Pulmonary artery endothelial cell (primary cell): ENCODE measurements at places on chromosomes 7 and 10.

DNA sequence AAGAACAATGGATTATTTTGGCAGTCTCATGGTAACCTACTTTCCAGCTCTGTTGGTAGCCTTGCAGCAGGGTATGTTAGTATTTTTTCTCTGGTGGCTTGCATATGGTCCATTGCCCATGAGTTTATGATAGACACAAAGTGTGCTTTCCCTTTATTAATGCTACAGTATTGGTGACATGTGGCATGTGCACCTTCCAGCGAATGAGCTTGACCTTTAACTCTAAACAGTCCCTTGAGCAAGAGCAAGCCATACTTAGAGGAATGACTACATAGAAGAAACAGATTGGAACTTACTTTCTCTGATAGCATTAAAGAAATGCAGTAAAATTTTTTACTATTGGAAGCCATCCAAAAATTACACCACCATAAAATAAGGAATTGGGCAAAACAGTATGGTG, 73.9 kb downstream of the VTI1A start:
- no peak for DNase-seq

DNA sequence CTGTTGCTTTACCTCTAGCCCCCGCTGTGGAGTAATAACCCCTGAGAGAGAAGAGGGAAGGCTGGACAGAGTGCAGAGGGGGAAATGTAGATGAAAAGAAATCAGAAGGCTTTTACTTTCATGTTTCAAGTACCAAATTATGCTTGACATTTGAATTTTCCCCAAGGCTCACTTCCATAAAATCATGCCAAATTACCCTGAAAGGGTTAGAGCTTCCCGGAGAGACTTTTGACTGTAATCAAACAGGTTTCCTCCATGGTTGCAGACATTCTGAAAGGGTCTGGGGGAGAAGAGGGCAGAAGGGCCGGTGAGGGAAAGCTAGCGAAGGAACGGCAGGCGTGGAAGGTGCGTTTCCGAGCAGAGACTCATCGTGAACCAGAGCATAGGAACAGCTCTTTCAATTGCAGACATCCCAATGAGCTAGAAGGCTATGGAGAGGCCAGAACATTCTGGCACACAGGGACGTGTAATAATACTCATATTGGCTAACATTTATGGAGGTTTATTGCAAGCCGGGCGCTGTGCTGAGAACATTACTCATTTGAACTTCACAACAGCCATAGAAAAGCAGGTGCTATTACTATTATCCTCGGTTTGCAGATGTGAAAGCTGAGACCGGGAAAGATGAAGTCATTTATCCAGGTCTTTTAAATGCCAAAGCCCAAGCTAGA, 620.8 kb upstream of the AUTS2 start:
- no peak for DNase-seq

DNA sequence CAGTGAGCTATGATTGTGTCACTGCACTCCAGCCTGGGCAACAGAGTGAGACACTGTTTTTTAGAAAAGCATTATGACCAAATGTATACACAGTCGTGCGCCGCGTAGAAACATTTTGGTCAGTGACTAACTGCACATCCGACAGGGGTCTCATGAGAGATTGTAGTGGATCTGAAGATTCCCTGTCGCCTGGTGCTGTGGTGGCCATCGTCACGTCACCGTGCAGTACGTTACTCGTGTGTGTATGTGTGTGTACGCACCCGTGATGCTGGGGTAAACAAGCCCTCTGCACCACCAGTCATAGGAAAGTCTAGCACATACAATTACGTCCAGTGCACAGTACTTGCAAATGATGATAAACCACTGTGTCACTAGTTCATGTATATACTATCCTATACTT, 109.4 kb downstream of the ELFN1 start:
- no peak for DNase-seq

- no peak for DNase-seq
These were observed 9.7 kb downstream of the STAMBPL1 start for GRCh38 chr10:88889559-88890337.

DNA sequence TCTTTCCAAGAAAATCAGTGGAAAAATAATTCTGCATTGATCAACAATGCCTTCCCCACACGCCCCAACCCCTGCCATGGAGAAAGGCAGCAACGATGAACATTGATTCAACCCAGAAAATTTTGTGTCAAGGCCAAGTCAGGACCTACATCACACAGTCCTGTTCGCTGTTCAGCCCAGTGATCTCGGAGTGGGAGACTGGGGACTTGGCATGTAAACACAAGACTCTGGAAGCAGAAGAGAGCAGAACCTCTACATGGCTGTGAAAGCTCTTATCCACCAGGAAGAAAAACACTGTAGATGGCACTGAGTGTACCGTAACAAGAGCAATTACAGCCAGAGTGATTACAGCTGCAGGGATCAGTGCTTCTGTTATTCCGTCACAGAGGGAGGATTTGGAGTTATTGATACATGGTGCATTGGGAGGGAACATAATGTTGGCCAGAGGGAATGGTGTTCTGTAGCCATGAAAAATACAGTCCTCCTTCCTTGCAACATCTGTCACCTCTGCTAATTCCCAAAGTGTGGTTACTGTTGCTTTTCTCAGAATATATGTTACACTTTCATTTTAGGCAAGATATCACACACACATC, 136.6 kb downstream of the IQUB start:
- no peak for DNase-seq

DNA sequence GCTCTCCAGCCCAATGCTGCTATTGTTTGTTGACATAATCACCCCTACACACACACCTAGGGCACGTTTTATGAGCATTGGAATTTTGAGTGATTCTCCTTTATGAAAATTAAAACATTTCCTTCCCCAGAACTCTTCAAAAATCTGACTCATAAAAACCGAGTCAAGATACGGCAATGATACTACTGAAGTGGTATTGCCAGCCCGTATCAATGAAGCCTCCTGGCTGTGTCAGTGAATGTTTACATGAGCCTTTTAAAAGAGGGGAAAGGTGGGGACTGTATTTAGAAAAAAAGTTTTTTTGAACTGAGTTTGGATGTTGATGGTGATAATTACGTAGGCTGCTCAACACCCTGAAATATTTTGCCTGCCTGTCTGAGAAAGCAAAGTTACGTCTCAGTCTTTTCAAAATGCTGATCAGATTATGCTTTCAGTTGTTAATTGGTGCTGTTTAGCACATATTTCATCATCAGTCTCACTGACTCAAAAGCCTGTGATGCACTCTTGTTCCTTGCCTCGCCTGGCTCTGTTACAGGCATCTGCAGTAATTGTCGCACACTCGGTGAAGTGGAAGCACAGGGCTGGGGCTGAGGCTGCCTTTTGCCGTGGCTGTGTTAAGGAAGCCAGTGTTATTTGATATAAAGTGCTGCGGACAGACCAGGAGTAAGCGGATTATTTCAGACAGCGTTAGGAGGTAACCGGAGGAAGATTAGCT, 157.4 kb upstream of the TCF7L2 start:
- no peak for DNase-seq

DNA sequence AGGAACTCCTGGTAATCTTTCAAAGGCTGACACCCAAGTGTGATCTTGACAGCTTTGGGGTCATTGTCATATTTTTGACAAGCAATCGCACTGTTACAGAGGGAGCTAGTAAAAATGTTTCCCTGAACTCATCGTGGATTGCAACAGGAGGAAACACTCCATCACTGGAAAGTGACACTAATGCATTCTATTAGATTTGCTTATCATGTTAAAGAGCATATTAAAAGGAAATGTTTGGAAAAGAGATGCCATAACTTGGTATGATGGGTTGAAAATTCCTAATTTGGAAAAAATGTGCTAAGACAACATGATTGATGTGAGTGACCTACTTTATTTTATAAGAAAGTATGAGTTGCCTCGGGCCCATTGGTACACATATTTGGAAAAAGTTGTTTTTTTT, 22.7 kb upstream of the EMX2 start:
- DNase-seq = no peak

DNA sequence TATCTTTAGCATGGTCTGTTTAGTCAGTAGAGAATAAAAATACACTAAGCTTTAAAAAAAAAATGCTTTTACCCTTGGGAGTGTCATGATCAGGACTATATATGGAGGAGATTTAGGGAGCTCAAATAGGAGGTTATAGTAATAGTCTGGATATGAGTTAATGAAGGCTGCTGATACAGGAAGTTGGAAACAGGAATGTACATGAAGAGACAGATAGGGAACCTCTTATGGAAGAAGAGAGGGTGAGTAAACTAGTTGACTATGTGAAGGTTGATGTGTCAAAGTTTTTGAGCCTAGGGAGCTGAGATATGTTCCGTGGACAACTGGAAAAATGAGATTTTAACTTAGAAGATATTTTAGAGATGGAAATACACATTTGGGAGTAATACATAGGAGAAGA, 472.0 kb upstream of the FZD8 start:
- DNase-seq = no peak

GRCh38 chr7:2049111-2049781, 183.5 kb downstream of the MAD1L1 start:
- no peak for DNase-seq

- peak; percentile 63 for DNase-seq
These were observed 106.2 kb upstream of the CELF2 start for GRCh38 chr10:10911471-10911921.

DNA sequence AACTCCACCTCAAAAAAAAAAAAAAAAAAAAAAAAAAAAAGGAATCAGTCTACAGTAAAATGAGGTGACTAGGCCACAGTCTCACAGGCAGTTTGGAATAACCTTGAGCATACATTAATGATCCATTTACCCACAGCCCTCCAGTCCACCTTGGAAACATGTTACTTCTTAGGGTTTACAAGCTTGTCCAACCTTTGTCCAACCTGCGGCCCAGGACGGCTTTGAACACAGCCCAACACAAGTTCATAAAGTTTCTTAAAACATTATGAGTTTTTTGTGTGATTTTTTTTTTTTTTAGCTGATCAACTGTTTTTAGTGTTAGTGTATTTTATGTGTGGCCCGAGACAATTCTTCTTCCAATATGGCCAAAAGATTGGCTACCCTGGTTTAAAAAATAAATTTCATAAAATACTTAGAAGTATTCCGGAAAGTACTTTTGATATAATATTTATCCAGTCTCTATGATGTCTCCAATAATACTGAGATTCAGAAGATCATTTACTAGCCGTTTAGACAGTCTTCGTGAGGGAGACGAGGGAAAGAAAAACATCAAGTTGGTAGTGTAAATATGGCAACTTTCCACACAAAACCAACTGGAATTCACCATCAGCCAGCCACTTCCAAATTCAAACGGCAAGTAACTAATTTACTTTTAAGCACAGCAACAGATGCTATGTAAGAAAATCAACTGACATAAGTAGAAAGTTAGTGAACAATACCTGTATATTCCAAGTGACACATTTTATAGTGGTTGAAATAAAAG, 9.9 kb downstream of the BAZ1B start:
- DNase-seq = no peak

DNA sequence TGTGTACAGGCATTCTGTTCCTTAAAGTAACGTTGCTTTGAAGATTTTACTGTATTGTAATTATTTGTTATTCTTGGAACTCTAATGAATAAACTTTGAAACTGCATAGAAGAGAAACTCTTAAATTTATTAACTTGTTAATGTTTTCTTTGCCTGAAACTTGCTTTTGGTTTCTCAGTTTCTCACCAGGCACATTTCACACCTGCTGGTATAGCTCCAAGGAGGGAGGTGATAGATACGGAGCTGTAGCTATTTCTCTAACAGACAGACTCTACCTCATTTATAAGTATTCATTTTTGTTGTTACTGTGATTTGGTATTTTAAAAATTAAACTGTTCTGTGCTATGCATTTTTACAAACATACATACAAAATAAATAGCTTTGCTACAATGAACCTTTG, 32.7 kb downstream of the R3HCC1L start:
- DNase-seq = no peak

- no peak for DNase-seq
These were observed 7.8 kb upstream of the HGF start for GRCh38 chr7:81777697-81778096.

GRCh38 chr7:42883950-42884349, 27.9 kb downstream of the C7orf25 start:
- DNase-seq = no peak

DNA sequence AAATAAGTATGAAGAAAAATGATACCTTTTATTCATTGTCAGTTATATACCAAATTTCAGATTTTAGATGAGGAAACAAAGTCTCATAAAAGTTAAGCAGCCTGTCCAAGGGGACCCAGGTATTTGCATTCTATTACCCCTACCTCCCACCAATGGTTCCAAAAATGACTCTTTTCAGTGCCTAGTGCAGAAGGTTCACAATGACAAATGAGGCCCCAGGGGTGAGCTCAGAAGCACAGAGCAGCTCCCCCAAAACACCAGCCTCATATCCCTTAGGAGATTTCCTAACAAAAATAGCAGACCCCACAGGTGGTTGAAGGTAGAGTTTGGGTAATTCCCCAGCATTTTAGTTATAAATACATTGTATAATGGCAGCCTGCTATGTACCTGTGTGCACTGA, 168.6 kb downstream of the REEP3 start:
- no peak for DNase-seq

DNA sequence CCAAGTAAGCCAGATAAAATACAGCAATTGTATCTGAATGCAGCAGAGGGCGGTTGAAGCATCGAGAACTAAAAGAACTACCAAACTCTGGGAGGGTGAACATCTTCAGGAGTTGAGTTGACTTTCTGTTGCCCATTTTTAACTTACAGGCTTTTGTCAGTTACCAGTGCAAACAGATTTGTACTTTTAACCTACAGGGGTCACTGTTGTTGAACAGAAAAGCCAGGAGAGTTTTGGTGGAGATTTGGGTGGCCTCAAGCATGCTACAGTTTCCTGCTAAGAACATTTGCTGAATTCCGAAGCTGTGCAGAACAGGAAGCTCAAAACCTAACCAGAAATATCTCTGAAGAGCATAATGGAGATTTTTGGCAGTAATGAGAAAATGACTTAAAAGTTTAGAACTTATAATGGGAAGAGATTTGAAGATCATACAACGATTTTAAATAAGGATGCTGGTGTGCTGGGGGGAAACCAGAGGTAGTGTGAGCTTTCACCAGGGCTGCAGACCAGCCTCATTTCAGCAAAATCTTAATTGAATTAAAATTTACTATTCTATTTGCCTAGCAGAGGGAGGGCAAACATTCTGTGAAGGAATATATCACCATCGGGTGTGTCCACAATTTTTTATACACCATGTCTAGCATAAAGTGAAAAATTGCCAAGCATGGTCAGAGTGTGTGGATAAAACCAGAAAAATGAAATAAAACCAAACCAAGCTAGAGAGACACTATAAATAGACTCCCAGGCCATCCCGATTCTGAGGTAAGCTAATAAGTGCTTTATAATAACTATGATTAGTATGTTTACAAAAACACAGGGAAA, 208.6 kb upstream of the CCDC6 start:
- DNase-seq = peak; percentile 22

- no peak for DNase-seq
These were observed 14.0 kb upstream of the RAMP3 start for GRCh38 chr7:45143616-45144015.

GRCh38 chr10:34649385-34649784, 165.7 kb downstream of the PARD3 start:
- DNase-seq = no peak

DNA sequence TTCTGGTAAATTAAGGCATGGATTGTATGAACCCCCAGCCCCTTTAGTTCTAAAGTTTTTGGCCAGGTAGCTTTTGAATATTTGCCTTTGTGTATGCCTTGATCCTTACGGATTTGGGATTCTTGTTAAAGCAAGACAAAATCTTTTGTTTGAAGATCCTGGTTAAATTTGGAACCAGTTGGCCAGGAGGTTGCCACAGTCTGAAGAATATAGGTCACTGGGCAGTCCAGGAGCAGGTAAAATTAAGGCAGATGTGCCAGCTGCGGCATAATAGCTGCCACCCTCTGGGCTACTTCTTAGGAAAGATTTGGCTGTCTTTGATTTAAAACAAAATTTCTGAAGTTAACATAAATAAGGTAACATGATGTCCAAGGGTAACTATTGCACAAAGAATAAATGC, 192.3 kb downstream of the SUGCT start:
- DNase-seq = no peak

GRCh38 chr10:26486990-26487850, 49.1 kb downstream of the APBB1IP start:
- DNase-seq = no peak
